GF-D8 (cell line): ENCODE measurements at places on chromosomes 5 and 9.

GRCh38 chr5:44454002-44454401, 64.8 kb upstream of the FGF10 start:
- no peak for DNase-seq

DNA sequence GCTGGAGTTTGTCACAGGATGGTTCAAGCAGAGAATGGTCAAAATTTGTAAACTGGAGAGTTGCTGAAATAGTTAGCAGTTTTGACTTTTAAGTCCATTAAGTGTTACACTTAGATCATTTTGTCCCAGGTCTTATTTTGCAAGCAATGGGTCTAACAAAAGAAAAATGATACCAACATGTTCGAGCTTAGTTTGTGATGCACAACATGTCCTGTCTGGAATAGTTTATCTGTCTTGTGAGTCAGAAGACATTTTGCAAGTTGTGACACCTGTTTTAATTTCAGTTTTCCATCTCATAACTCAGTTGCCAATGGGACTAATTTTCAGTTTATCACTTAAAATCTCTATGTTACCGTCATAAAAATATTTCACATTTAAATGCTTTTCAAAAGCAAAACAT, 929.8 kb downstream of the CDH18 start:
- DNase-seq = no peak

DNA sequence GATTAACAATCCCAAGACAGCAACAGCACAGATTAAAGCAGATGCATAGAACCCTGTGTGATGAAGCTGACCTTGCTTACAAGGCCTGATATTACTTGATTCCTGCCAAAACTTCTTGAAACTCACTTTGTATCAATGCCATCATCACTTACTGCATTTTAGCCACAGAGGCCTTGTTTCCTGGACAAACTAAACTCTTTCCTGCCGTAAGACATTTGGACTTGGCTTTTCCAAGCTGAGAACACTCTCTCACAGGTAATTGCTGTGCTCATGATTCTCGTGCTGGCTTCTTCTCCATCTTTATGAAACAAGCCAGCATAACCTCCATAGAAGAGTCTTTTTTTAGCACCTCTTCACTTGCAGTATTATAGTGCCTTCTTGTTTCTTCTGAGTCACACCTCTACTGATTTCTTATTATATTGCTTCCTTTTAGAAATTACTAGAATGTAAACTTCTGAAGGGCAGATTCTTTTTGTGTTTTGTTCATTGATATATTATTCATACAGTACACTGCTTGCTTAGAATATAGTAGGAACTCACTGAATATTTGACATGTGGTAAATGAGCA, 456.5 kb upstream of the ZNF608 start:
- DNase-seq = no peak

DNA sequence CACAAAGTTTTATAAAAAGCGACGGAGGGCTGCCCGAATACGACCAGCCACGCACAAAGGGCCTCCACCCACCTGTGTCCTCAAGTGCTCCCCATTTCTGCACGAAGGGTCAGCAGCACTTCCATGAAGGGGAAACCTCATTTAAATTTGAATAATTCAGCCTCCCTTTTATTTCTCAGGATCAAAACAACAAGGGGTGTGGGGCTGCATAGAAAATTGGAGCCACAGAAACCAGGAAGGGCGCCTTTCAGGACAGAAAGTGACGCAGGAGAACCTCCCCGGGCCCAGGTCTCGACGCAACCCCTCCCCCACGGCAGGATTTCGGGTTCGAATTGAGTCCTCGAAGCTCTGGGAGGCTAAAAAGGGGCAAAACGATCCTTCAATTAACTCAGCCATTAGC, 2.1 kb downstream of the NRARP start:
- DNase-seq = no peak

GRCh38 chr5:44536650-44537260, 147.5 kb upstream of the FGF10 start:
- DNase-seq = no peak

GRCh38 chr5:34690301-34690700, 34.2 kb downstream of the RAI14 start:
- no peak for DNase-seq

- DNase-seq = no peak
Observed at GRCh38 chr9:72977670-72978069, 24.8 kb upstream of the ALDH1A1 start.

GRCh38 chr5:73856997-73857396, 231.0 kb downstream of the ARHGEF28 start:
- DNase-seq = no peak

GRCh38 chr5:93622240-93622885, 39.3 kb downstream of the NR2F1 start:
- DNase-seq = no peak

- DNase-seq = no peak
Observed at GRCh38 chr5:80977764-80978163, 17.6 kb downstream of the RASGRF2 start.

- DNase-seq = no peak
Observed at GRCh38 chr5:53342236-53342635, 138.2 kb upstream of the FST start.

- DNase-seq = no peak
Observed at GRCh38 chr9:137660144-137660543, 41.3 kb downstream of the EHMT1 start.

DNA sequence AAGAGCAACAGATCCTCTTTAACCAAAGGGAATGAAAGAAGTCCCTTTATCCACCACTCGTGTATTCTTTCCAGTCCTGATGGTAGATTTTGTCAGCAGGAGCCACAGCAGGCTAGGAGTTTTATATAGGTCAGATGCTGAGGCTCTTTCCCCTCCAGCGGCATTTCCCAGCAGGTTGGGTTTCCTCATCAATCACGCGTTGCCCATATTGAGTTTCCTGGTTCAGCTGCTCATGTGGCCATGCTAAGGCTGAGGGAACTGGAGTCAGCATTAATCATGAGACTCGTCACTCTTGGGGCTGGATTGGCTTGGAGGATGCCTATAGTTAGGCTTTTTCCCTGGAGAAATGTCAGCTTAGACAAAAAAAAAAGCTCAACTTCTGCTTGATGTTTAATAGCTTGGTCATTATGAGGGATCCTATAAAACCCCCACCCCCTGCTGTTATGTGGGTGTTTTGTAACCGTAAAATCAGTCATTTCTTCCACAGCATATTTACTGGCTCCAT, 193.4 kb upstream of the GAS1 start:
- no peak for DNase-seq

GRCh38 chr5:173890195-173890991, 2.2 kb downstream of the CPEB4 start:
- DNase-seq = no peak

DNA sequence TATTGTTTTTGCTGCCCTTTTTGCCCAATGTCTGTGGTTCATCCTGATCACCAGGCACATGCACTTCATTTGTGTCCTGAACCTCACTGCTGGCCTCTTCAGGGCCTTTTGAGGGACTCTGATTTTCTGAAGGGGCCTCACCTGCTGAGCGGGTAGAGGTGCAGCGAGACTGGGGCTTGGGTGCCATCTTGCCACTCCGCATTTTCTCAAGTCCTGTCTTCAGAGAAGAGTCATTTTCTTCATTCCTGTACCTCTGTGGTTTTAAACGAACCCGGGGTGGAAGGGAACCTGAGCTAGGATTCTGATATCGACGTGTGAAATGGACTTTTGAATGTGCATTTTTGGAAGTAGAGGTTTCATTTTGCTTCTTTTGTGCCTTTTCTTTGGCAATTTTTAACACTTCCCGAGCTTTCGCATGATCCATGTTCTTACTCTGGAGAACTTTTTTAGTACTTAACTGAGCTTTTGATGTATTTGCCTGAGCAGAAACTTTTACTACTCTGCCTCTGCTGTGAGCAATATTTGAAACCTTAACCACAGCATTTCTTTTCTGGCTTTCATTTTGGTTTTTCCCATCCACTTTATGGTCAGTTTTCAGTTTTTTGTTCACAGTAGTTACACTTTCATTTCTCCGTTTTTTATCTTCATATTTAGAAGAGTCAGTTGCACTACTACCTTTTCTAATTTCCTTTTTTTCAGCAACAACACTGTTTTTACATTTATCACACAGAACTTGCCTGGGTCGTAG, 26.1 kb downstream of the PWWP2A start:
- DNase-seq = no peak

GRCh38 chr5:16384222-16384621, 81.4 kb downstream of the ZNF622 start:
- DNase-seq = no peak
